Ureter (tissue), 1 donor: ENCODE measurements at places on chromosomes 2 and 18. TPM values are rescaled to one million over a fixed set of nuclear protein-coding genes. Genes with fewer than 3 reads are reported as not detected.

Gene SKOR2
- not detected for total RNA-seq

Gene LYPD1
- 0.36 TPM for total RNA-seq

- no peak for DNase-seq
These were observed 139.6 kb downstream of the SOCS6 start for GRCh38 chr18:70428439-70428838.

DNA sequence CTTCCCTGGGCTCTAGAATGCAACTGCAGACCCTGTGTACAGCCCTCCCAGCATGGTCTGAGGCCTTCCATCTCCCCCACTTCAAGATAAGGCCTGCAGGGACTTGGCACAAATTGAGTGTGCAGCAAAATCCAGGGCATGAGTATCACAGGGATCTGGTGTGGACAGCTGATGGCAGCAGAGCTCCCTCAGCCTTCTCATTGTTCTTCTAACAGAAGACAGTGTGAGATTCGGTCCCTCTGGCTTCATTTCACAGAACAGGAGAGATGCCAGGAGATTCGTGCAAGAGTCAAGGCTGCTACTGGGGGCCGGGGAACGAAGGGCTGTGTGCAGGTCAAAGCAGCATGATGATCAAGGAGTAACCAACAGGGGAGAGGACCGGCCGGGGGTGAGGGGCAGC, 85.8 kb downstream of the UXS1 start:
- no peak for DNase-seq

- DNase-seq: no peak
These were observed 164.6 kb downstream of the TMEM247 start for GRCh38 chr2:46643951-46644350.
